ENCODE measurements at places on chromosomes 1 and 21.

DNA sequence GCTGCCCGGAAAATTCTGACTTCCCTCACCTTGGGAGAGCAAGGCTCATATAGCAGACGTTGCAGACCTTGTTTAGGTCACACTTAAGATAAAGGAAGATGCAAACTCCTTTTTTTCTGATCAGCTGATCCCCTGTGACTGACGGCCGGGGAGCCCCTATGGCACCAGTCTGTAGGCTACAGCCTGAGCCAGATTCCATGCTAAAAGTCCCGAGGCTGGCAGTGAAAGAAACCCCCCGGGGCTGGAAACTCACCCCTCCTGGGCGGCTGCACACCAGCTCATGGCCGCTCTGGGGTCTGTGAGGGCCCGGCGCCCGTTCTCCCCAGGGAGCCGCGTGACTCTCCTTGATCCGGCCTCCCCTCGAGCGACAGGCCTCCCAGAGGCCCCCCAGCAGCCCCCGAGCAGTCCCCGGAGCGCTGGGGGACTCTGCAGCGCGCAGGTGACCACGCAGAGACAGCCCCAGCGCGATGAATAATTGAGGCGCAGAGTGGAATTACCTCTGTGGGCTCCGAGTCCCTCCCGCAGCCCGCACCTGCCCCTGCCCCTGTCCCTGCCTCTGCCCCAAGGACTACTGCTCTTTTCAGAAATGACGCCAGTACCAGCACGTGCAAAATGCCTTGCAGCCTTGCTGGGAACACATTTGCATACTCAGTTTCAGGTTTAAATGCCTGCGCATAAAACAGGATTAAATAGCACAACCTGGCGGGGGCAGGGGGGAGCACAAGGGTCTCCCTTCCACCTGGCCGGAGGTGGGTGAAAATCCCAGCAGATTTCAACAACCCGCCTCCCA lies 62.6 kb upstream of the CLDN14 start:
- DNase-seq, result no peak

- no peak for DNase-seq
Measured at GRCh38 chr1:93537396-93537795, 89.5 kb downstream of the FNBP1L start.

GRCh38 chr1:150068109-150068435 lies 496 bp downstream of the VPS45 start:
- DNase-seq, result no peak

- no peak for DNase-seq
Measured at GRCh38 chr21:42080788-42081083, 9.6 kb downstream of the UMODL1 start.

DNA sequence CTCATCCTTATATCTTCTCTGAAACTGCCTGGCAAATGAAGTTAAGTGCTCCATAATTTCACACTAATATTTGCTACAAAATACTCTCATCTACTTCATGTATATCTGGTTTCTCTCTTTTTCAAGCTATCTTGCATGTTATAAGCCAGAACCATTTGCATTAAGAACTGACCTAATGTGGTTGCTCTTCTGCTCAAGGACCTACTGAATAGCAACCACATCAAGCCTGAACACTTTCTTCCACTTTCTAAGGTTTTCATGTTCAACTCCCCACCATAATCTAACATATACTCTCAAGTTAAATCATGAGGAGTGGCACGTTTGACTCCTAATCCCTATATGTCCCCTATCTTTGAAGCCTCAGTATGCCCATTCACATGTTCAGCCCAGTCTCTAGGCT lies 27.2 kb downstream of the RGS1 start:
- no peak for DNase-seq

- no peak for DNase-seq
Measured at GRCh38 chr1:111062081-111062480, 77.8 kb downstream of the DRAM2 start.
